ENCODE measurements at places on chromosomes 12 and 14. TPM values are rescaled to one million over a fixed set of nuclear protein-coding genes. Genes with fewer than 3 reads are reported as not detected.

DNA sequence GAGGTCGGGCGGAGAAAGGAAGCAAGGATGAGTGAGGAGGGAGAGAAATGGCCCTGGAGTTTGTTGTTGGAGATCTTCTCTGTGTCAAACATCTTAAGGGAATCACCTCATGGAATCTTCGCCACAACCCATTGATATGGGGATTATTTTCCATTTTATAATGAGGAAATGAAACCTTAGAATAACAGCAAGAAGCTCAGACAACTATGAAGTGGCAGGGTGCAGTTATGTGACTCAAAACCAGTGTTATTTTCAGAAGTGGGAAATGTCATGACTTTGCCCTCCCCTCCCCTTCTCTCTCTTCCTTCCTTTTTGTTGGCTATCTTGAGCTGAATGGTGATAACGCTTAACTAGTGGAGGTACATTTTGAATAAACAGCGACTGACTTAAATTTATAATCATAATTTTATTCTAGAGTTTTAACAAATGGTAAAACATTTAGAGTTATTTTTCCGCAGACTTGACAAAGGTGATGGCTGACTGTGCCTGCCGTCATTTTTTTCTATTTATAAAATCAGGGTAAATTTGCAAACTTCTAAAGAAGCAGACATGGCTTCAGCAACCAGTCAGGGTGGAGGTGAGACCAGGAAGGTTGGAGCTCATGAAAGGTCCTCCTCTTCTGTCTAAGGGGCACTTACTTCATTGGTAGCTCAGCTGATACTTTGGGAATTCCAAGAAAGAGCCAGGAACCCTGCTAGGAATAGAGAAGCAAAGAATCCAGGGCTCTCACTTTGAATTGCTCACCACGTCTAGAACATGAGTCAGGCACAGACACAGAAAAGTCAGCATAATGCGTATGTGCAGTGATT, 232.4 kb downstream of the RGS6 start:
- no peaks in the 10 kb centered on the region for H3K27me3 ChIP-seq
- H3K36me3 ChIP-seq = no peaks in the 10 kb centered on the region
- no peak overlapping the region for H3K4me3 ChIP-seq
- no peak overlapping the region for H3K27ac ChIP-seq
- H3K4me1 ChIP-seq = no peaks in the 10 kb centered on the region

SLC7A8 gene
- total RNA-seq = 21.9 TPM

- H3K4me1 ChIP-seq = no peaks in the 10 kb centered on the region
- no peak overlapping the region for H3K27ac ChIP-seq
- no peaks in the 10 kb centered on the region for H3K36me3 ChIP-seq
- no peak overlapping the region for H3K4me3 ChIP-seq
- no peak for DNase-seq
These were observed 120.1 kb upstream of the FZD10 start for GRCh38 chr12:130041983-130042812.

DNA sequence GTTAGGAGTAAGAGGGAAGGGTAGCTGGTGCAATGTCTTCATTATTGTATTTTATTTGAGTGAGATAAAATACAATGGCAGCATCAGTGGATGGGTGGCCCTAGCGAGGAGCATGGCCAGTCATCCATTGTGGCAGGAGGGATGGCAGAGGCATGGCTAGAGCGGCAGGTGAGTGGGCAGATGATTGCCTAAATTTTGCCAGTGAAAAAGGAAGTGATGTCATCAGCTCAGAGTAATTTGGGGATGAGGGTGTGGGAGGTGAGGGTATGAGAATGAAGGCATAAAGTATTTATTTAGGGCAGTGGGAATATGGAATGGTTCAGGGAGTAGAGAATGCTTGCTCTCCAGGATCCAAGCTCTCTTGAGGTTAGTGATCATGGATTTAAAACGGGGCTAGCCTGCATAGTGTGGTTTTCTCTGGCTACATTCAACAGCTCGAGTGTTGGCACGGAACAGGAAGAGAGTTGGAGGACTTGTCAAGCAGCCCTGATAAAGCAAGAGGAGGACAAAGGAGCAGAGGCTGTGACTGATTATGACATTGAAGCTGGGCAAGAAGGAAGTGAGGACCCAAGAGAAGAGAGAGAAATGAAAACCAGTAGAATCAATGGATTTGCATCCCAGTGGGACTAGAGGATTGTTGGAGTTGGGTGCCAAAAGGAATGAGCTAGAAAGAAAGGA, 18.7 kb upstream of the SERPINA6 start:
- no peak for DNase-seq
- no peaks in the 10 kb centered on the region for H3K36me3 ChIP-seq
- H3K27ac ChIP-seq = peak overlapping the region; percentile 67
- no peak overlapping the region for H3K4me3 ChIP-seq
- no peaks in the 10 kb centered on the region for H3K27me3 ChIP-seq
- no peaks in the 10 kb centered on the region for H3K4me1 ChIP-seq

DNA sequence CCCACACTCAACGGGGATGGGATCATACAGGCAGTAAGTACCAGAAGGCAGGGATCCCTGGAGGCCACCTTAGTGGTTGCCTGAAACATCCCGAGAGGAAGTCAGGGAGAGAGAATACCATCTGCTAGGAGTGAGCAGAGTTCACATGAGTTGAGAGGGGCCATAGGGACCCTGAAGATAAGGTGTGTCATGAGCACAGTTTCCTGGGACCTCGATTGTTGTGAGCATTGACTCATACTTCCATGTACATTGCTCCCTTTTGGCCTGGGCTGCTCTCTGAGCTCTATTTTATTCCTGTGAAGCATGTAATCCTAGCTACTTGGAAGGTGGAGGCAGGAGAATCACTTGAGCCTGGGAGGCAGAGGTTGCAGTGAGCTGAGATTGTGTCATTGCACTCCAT, 120.5 kb downstream of the TBC1D30 start:
- H3K4me1 ChIP-seq = no peaks in the 10 kb centered on the region
- no peaks in the 10 kb centered on the region for H3K27me3 ChIP-seq
- no peak overlapping the region for H3K27ac ChIP-seq
- no peak for DNase-seq
- H3K4me3 ChIP-seq = no peak overlapping the region
- no peaks in the 10 kb centered on the region for H3K36me3 ChIP-seq

DNA sequence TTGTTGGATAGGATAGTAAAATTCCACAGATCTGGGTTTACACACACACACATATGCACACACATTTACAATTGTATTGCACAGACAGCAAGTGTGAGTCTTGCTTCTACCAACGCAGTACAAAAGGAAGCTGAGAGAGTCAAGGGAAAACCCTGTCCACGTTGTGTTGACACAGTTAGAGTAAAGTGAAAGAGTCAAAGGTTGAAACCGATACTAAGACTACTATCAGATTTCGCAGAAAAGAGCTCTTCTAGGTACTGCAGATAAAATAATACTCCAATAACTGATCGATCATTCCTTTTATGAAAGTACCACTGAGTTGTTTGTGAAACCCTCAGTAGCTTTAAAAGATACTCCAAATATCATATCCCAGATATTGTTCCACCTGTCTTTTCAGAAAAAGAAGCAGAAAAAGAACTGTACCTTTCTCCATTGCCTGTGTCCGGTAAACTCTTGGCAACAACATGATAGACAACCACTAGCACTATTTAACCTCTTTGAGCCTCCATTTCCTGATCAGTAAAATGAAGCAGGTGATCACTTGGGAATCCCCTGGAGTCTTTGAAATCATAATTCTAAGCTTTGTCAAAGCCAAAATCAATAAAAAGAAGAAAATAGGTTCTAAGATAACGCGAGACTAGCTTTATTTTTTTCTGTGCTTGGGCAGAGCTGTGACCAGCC, 224.6 kb upstream of the FOXN3 start:
- H3K4me3 ChIP-seq = no peak overlapping the region
- H3K4me1 ChIP-seq = no peaks in the 10 kb centered on the region
- no peaks in the 10 kb centered on the region for H3K27me3 ChIP-seq
- H3K27ac ChIP-seq = peak overlapping the region; percentile 67

DNA sequence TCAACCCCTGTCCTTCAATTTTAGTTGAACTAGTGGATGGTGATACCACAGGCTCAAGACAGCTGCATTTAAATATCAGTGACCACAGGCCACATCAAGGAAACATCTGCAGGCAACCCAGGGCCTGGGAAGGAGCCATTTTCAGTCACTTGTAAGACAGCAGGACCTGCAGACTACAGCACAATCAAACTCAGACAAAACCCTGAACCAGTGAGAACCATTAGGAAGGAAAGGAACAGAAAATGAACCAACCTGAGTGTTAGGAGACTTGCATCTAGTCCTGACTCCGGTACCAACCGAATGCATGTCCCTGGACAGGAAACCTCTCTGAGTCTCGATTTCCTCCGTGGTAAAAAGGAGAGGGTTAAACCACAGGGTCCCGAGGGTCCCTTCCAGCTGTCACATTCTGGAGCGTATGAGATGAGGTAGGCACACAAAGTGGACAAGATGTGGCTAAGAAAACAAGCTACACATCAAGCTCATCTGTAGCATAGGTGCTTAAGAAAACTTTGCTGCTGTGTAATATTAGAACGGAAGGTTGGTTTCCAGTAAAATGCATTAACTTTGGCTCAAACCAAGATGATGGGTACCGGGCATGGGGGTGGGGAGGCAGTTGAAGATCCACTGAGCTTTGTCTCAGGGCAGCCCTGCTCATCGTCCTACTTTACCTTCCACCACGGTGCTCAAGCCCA, 1.6 kb upstream of the CDKN1B start:
- no peaks in the 10 kb centered on the region for H3K27me3 ChIP-seq
- peak overlapping the region; percentile 96 for H3K27ac ChIP-seq
- peaks cover 16% of the 10 kb centered on the region for H3K4me1 ChIP-seq
- no peaks in the 10 kb centered on the region for H3K36me3 ChIP-seq

TAS2R10 gene
- not detected for total RNA-seq

DCP1B gene
- total RNA-seq = 54.5 TPM

DNA sequence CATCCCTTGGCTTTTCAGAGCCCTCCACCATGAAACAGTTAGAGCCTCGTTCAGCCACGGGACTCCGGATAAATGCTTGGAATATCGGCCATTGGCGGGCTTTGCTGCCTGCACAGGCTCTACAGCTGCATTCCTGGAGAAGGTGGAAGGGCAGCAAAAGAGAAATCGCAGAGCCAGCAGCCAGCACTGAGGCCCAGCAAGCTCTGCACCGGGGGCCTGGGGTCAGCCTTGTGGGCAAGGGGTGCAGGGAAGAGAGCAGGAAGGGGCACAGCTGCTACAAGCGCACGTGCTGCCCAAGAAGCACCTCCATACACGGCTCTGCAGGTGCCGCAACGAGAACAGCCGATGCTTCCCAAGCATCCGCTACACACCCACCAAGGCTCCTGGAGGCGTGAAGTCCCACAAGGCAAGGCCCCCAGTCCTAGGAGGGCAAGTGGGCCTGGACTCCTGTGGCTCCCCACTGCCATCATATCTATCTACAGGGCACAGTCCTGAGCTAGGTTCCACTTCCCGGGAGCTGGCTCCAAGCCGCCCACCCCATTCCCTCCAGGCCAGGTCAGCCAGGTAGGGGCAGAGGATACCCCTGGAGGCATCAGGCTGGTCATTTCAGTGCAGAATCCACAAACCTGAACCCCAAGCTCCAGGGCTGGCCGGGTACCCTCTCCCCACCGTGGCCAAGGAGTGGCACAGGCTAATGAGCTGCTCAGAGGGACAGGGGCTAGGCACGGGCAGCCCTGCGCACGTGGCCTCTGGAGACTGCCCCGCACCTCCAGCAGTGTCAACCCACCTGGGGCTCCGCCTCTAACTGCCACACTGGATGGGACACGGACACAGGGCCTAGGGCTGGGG, 40.2 kb downstream of the CCNK start:
- DNase-seq = no peak
- peaks cover 43% of the 10 kb centered on the region for H3K4me1 ChIP-seq
- H3K4me3 ChIP-seq = no peak overlapping the region
- no peaks in the 10 kb centered on the region for H3K27me3 ChIP-seq
- H3K36me3 ChIP-seq = no peaks in the 10 kb centered on the region

TAS2R31 gene
- 13.2 TPM for total RNA-seq

VCPKMT gene
- 5.8 TPM for total RNA-seq

TPI1 gene
- 591 TPM for total RNA-seq

ANO4 gene
- total RNA-seq = not detected

DNA sequence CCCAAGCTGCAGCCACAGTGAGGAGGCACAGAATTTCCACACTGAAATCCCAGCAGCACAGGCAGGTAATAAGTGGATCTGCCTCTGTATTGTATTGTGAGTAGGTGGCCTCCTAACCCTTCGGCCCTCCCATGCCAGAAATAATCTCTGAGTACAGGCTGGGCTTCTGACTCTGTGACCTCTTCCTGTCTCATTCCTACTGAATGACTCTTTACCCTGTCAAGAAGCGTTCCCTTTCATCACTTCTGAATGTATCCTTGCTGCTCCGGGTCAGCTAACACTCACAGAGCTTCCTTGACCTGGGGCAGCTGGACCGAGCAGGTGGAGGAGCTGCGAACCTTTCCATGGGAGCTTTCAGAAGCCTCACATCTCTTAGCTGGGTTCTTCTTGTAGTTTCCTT, 119.6 kb downstream of the SLC8A3 start:
- H3K4me3 ChIP-seq = no peak overlapping the region
- DNase-seq = no peak
- H3K4me1 ChIP-seq = no peaks in the 10 kb centered on the region
- H3K27me3 ChIP-seq = no peaks in the 10 kb centered on the region

NKX2-1 gene
- total RNA-seq = not detected

SERPINA5 gene
- total RNA-seq = not detected

GRCh38 chr14:92481811-92482555, 31.6 kb upstream of the RIN3 start:
- H3K36me3 ChIP-seq = no peaks in the 10 kb centered on the region
- no peaks in the 10 kb centered on the region for H3K27me3 ChIP-seq
- H3K4me1 ChIP-seq = no peaks in the 10 kb centered on the region
- no peak overlapping the region for H3K27ac ChIP-seq
- DNase-seq = no peak

DNA sequence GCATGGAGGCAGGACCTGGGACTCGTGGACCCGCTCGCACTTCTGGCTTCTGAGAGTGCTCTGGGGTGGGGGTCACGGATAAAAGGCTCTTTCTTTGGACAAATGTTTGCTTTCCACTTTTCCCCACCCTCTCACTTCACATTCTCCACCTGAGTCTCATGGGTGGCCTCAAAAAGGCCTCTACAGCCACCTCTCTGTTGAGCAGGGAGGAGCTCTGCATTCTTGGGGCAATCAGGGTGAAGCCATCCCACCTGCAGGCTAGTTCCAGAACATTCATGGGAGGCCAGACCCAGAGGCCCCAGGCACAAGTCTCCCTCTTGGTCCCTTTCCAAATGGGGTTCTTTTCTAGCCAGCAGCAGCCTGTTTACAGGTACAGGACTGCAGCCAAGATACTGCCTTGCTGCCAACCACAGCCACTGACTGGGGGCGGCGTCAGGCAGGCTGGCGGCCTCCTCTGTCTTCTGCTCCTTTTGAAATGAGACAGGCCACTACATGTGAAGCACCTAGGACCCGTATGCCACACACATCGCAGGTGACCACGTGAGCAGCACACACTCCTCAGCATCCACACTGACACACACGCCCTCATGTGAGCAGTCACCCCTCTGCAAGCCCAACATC, 18.2 kb upstream of the CEBPE start:
- H3K36me3 ChIP-seq = no peaks in the 10 kb centered on the region
- H3K4me1 ChIP-seq = no peaks in the 10 kb centered on the region
- H3K27me3 ChIP-seq = no peaks in the 10 kb centered on the region

C12orf50 gene
- not detected for total RNA-seq

KCNC2 gene
- total RNA-seq = not detected

IRAK3 gene
- 3.0 TPM for total RNA-seq

All from Peyer's patch (tissue), 4 donors.